ENCODE measurements at places on chromosomes 12 and 14.
A peak's percentile ranks its signal among the peaks of the same experiment; 100 is the strongest.

GRCh38 chr14:50399251-50400032 is 2.8 kb upstream of the CDKL1 start:
- peak; percentile 48 for DNase-seq

- no peak for DNase-seq
These were observed 180.0 kb upstream of the CDKN3 start for GRCh38 chr14:54216827-54217226.

GRCh38 chr12:2691006-2691344 is 103.8 kb upstream of the FKBP4 start:
- DNase-seq: peak; percentile 72

- no peak for DNase-seq
These were observed 8.5 kb upstream of the AMIGO2 start for GRCh38 chr12:47088021-47088944.

DNA sequence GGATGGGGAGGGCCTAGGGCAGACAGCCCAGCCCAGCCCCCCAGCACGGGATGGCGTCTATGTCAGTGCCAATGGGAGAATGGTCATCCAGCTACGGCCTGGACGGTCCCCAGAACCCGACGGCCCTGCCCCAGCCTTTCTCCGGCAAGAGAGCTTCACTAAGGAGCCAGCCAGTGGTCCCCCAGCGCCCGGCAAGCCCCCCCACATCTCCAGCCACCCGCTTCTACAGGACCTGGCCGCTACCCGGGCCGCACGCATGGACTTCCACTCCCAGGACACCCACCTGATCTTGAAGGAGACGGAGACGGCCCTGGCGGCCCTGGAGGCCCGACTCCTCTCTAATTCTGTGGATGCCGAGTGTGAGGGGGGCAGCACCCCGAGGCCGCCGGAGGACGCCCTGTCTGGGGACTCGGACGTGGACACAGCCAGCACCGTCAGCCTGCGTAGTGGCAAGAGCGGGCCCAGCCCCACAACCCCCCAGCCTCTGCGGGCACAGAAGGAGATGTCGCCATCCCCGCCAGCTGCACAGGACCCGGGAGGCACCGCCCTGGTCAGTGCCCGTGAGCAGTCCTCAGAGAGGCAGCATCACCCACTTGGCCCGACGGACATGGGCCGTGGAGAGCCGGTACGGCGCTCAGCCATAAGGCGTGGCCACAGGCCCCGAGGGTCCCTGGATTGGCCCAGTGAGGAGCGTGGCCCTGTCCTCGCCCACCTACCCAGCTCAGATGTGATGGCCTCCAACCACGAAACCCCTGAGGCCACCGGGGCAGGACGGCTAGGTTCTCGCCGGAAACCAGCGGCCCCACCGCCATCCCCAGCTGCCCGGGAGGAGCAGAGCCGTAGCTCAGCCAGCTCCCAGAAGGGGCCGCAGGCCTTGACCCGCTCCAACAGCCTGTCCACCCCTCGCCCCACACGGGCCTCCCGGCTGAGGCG is 21.9 kb downstream of the CEP170B start:
- DNase-seq: no peak

- DNase-seq: peak; percentile 62
These were observed 1117.5 kb downstream of the AACS start for GRCh38 chr12:126182619-126183236.

GRCh38 chr14:22194664-22195063 is 394.4 kb downstream of the DAD1 start:
- no peak for DNase-seq

DNA sequence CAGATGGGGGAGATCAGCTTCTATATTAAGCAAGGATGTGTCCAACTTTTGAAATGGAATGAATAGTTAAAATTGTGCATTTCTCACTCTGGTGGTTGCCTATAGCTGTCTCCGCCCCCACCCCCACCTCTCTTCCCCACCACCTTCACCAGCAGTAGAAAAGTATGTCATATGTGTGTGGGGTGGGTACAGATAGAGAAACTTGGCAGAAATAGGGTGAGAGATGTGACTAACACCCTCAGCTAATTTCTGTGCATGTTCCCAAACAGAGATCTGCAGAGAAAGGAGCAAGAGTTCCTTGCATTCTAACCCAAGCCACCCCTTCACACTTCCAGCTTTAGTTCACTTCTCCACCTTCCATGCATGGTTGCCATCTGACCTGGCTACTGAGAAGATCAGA is 980.1 kb downstream of the NRXN3 start:
- no peak for DNase-seq

DNA sequence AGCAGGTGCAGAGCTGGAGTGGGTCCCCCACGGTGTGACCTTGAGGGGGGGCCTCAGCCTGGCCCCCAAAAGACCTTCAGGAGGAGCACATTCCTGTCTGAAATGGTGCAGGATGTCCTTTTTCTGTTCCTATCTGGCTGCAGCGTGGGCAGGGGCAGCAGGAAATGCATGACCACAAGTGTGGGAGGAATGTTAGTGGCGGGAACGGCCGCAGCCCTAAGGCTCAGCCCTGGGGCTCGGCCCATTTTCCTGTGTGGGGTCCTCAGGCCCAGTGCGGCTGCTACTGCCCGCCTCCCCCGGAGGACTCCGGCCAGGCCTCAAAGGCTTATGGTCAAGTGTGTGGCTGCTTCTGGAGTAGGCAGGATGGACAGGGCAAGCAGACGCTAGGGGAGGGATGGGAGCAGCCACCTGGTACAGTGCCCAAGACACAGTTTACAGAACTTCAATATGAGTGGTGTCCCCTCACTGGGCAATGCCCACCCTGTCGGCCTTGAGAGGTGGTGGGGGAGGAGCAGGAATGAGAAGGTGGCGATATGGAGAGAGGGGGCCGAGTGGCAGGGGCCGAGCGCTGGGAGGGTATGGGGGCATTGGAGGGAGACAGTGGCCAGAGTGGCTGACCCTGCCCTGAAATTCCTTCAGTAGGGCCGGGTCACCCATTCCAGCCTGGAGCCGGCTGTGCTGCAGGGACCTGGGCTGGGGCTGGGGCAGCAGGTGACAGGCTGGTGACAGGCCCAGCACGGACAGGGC is 137.4 kb downstream of the CALM1 start:
- DNase-seq: no peak

DNA sequence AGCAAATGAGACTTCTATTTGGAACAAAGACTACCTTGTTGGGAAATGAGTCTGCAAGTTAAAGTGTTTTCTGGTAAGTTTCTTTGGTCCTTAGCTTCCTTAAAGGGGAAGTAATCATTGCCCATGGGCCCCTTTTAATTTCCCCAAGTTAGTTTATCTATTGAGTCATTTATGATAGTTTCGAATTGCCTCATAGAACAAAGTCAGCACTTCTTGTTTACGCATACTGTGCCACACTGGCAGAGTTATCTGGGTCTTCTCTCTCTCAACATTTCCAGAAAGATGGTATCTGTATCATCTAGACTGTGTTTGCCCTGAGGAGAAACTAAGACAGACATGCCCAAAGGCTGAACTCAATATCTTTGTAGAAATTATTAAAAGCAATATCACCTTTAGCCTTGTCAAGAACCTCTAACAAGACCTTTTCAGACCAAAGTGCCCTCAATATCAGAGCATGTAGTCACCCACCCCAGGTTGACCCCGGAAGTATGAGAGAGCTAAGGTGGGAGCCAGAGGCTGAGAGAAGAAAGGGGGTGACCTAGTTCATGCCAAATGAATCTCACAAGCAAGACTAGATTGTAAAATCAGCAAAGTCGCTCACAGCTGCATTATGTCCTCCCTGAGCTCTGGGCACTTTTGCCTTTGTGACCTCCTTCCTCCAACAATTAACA is 40.0 kb downstream of the GPR65 start:
- no peak for DNase-seq

DNA sequence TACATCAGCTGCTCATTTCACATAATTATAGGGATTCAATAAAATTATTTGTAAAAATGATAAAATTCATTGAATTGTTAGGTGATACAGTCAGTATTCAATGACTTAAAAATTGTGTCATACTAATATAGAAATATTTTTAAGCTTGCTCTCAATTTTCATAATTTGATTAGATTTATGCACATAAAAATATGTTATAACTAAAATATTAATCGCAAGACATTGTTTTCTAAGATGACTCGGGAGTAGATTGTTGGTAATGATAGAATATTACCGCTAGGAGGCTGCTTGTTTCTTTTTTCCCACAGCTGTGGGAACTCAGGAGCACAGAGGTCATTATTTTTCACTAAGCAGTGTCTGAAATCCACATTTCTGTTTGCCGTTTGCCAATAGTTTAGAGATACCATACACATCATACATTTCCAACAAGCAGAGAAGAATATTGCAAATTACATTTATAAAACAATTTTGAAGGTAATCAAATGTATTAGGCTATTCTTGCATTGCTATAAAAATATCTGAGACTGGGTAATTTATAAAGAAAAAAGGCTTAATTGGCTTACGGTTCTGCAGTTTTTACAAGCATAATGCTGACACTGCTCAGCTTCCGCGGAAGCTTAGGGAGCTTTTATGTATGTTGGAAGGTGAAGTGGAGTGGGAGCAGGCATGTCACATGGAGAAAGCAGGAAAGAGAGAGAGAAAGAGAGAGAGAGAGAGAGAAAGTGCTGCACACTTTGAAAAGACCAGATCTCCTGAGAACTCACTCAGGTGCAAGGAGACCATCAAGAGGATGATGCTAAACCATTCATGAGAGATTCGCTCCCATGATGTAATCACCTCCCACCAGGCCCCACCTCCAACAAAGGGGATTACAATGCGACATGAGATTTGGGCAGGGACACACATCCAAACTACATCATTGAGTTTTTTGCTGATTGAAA is 9.2 kb downstream of the CD69 start:
- DNase-seq: no peak

- no peak for DNase-seq
These were observed 115.5 kb upstream of the PARP11 start for GRCh38 chr12:3988519-3989217.

GRCh38 chr12:127680516-127680915 is 586.5 kb upstream of the TMEM132C start:
- no peak for DNase-seq

GRCh38 chr12:52026263-52026662 is 19.5 kb downstream of the TAMALIN start:
- DNase-seq: no peak

DNA sequence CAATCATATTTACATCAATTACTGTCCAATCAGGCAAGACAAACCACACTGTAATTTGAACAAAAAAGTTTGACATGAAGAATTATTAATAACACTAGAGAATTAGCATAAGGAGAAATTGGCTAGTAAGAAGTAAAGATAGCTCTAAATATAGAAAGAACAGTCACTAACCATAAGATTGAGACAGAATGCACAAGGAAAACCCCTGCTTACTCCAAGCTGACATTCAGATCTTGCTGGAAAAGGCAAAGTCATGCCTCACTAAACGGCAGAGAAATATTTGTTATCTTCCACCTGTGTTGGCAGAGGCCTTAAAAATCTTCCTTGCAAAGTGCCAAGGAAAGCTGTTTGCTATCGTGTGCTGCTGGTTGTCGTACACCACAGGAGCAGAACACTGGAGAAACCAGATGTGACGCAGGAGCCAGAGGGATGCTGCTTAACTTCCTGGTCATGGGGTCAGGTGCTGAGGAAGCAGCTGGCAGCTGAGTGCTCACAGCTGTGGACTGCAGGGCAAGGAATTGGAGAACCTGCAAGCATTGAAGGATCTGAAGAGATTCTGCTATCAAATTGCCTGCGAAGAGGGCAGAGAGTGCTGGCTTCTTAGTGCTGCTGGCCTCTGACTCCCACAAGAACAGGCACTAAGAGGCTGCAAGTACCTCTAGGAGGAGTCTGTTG is 1323.3 kb downstream of the LRFN5 start:
- peak; percentile 50 for DNase-seq

- DNase-seq: peak; percentile 91
These were observed 77.2 kb downstream of the FERMT2 start for GRCh38 chr14:52873694-52874093.

- no peak for DNase-seq
These were observed 208.7 kb downstream of the RBM19 start for GRCh38 chr12:113757221-113758002.

DNA sequence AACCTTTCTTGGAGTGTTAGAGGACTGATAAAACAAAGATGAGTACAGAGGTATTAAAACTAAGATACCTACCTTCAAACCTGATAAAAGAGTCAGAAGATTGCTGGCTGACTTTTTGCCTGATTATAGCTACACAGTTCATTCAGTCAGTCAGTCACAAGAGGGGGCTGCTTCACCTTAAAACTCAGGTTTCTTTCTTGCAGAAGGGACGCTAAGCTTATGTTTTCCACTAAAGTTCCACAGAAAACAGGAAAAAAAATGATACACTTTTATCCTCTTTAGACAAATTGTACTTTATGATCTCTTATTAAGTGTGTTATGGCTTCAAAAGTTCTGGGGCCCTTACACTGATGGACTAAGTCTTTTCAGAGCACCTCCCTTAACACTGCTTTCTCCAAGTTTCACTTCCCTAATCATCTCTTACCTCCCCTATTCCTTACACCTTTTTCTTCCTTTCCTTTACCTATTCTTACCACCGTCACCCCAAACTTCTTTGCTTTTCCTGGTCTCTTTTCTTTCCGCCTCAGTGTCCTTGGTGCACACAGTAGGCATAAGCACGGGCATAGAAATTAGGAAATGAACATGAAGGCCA is 448.7 kb upstream of the OR4E1 start:
- no peak for DNase-seq

GRCh38 chr12:117403586-117404139 is 42.2 kb upstream of the NOS1 start:
- no peak for DNase-seq

- DNase-seq: no peak
These were observed 167.9 kb downstream of the CAND1 start for GRCh38 chr12:67437011-67437410.

DNA sequence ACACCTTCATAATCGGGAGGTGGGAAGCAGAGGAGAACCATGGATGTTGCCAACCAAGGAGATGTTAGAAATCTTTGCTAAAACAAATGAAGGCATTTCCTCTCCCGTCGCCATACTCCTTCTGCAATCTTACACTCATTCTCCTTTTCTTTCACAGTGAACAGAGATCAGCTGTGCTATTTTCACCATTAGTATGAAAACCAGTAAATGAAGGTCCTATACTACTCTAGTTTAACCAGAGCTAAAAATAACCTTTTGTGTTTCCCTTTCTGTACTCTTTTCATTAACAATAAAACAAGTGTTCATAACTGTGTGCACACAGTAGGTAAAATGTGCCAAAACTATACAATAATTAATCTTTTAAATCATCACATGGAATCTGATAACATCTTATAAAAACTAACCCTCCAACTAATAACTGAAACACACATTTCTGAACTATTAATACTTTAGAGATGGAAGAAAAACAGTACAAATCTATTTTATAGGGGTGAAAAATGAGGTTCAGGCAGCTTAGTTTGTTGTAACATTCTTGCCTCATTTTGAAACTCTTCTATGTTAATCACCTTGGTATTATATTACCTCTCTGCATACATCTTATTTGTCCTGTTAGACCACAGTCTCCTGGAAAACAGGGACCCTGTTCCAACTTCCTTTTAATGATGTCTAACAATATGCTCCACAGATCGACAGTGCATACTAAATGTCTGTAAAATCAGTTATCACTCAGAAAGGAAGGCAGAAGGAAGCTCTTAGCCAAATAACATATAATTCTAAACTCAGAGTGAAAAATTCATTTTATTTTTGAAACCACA is 69.5 kb downstream of the SPPL3 start:
- DNase-seq: no peak

- DNase-seq: no peak
These were observed 5.0 kb upstream of the SLC35F4 start for GRCh38 chr14:57870686-57871457.
